Activated T-helper 1 cell treated with anti-CD3 and anti-CD28 coated beads, Interleukin-2, amount 50 U/mL, for 16 hours (primary cell): ENCODE measurements at places on chromosomes 3 and 15.

GRCh38 chr15:31329640-31330010 lies 3.0 kb downstream of the KLF13 start:
- DNase-seq: no peak

- no peak for DNase-seq
These were observed 139.4 kb upstream of the NUDT16 start for GRCh38 chr3:131242201-131242600.

DNA sequence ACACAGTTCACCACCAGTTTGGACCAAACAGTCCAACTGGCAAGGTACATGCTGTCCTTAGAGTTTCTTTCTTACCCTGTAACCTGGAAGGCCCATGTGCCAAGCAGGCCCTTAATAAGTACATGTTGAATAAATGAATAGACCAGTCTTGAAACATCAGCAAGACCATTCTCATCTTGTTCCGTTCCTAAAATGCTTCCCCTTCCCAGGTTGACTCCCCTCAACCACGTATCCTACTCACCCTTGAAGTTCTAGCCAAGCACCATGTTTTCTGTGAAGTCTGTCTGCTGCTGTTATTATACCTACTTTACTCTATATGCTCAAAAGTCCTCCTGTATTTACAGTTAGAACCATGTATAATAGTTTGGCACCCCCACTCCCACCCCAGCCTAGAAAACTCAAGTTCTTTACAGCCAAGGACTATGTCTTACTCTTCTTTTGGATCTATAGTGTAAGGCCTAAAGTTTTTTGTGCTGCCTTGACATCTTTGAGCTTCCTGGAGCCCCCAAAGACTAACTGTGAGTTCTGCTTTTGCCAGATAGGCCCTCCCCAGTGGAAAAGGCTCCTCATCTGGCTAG lies 49.2 kb upstream of the SSR3 start:
- no peak for DNase-seq

- DNase-seq: no peak
These were observed 8.2 kb downstream of the TPM1 start for GRCh38 chr15:63050731-63051155.

DNA sequence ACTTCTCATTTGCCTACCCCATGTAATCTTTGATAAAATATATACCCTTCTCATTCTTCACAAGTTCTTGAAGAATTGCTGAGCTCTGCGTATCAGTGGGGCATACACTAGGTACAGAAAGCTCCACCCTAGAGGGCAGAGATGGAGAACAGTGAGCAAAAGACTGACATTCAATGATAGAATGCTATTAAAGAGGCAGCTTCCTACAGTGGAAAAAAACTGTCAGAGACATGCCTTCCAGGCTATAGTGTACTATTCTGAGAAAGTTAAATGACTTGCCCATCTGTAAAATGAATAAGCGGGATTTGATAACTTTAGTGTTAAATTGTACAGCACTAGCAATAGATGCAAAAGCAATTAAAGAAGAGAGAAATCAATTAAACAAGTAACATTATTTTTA lies 172.8 kb downstream of the SUCNR1 start:
- DNase-seq: no peak
